ENCODE measurements at places on chromosomes 12 and 14. TPM values are rescaled to one million over a fixed set of nuclear protein-coding genes. Genes with fewer than 3 reads are reported as not detected.

DNA sequence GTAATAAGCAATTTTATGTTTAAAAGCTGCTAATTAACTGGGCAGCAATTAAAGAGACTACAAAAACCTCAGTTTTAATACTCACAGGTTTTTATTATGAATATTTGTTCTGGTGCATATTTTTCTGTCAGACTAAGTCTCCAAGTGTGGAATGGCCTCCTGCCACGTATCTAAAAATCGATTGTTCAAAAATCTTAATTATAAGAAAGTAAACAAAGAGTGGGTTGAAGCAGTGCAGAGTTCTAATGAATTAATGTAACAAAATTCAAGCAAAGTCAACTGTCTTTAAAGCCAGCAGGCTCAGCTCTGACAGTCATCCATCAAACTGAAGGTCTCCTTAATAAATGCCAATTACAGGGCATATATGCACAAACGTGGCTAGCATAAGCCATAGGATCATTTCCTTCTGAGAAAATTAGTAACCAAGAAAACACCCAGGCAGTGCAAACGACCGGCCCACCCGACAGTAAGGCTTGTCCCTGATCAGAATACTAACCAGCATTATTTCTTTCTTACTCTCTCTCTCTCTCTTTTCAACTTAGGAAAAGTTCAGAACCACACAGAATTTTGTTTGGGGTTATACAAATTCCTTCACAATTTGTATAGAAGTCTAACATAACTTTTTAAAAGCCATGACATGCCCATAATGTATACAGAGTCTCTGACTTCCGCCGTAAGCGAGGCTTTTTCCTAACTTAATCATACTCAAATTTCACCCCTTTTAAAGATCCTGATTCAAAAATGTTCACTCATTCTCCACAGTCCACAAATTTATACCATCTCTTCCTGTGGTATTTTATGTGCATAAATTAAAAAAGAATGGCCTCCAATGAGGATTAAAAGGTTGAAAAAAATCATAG is 83.8 kb downstream of the SLC25A21 start:
- DNase-seq, result no peak

GRCh38 chr14:23033251-23033727 is 1.4 kb downstream of the PSMB5 start:
- DNase-seq, result no peak

DNA sequence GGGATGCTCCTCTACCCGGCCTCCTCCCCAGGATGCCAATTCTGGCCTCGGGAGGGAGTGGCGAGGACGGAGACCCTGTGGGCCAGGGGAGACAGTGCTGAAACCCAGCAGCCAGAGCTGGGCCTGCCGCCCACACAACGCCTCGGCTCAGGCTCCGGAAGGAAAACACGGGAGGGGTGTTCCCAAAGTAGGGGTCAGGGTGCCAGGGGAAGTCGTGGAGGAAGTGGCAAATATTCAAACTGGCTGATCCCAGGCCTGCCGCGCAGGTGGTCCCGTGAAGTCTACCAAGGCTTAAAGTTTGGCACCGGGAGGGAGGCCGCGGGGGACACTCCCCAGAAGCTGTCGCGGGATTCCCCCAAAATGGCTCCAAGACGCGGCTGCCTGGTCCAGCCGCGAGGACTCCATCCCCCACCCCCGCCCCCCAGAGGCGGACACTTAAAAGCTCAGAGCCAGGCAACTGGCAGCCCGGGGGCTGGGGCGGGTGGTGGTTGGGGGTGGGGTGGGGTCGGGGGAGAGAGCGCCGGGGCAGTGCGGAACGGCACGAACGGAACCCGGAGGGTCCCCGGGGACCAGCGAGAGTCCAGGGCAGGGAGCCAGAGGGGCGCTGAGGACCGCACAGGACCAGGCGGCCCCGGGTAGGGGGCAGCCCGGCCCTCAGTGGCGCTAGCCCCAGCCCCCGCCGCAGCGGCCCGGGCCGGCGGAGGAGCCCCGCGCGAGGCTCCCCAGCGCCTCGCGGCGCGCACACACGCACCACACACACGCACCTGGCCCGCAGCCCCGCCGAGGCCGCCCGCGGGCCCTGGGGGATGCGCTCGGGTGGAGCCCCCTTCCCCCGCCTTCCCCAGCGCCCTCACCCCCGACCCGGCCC is 20.0 kb downstream of the BEGAIN start:
- peak; percentile 64 for DNase-seq

DNA sequence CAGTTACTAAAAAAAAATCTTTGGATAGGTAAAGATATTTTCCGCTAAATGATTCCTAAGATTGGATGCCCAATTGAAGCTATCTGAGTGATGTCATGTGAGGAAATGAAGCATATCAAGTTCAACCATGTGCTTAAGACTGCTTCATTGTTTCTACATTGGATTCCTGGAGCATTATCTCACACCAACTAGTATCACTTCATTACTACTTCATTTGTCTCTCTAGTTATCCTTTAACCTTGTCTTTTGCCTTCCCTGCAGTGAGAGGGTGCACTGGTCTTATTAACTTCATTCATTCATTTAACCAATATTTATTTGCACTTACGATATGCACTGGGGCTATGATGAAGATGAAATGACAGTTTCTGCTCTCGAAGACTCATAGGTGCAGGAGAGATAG is 198.1 kb downstream of the SLC38A4 start:
- no peak for DNase-seq

- DNase-seq, result peak; percentile 14
These were observed 148.1 kb upstream of the NRXN3 start for GRCh38 chr14:78022059-78022458.

- DNase-seq, result no peak
These were observed 1.6 kb downstream of the SETD1B start for GRCh38 chr12:121805171-121806008.

DNA sequence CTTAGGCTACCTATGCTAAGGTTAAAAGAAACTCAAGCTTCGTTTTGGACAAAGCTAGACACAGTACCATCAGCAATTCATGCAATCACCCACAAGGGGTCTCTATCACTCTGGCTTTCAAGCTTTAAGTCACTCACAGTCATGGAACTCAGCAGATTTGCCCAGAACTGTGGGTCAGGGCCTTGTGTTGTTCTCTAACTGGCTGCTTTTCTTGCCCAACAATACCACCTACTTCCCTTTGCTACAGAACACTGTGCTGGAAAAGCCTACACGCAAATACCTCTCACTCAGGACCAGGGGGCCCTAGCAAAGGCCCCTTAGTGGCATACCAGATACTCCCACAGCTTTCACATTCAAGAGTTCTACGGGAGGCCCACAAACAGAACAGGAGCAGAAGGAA is 9.1 kb downstream of the NEMP1 start:
- peak; percentile 57 for DNase-seq

Gene TMEM132C
- total RNA-seq, result 4.1 TPM

Gene SETD1B
- 2.4 TPM for total RNA-seq

Data from frontal cortex (tissue), 4 donors.